Fibroblast of upper back skin (primary cell): ENCODE measurements at places on chromosomes 2 and 18.
A peak's percentile ranks its signal among the peaks of the same experiment; 100 is the strongest.

DNA sequence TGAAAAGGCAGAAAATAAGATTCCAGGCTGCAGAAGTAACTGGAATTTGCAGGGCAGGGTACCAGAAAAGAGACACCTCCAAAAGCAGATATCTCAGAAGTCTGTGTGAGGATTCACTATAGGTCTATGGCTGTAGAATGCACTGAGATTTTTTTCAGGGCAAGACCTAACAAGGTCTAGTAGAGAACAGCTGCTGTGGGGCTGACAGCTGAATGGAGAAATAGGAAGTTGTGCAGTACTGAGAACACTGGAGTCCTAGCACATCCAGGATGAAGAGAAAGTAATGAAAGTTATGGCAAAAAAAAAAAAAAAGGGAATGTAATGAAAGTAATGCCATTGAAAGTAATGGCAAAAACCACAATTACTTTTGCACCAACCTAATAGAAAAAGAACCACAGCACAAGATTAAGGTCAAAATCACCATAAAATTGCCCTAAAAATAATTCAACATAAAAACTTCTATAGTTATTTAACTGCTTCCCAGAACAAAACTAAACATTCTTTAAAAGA is 57.3 kb downstream of the CPO start:
- DNase-seq, result no peak

DNA sequence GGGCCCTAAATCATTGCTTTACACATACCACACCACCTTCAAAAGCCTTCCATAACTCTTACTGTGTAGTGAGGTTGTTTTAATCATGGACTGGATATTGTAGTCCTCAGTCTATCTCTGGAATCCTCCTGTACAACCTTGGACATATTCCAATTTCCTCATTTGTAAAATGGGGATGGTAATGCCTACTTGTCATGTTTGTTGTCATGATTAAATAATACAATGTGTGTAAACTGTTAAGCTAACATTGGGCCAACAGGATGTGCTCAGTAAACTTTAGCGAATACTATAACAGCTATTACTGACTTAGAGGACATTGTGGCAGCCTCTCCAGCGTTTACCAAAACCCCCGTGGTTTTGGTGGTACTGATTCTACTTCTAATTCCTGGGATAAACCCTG is 74.7 kb upstream of the PTPRM start:
- no peak for DNase-seq

- no peak for DNase-seq
These were observed 38.0 kb downstream of the PTRHD1 start for GRCh38 chr2:24754985-24755705.

DNA sequence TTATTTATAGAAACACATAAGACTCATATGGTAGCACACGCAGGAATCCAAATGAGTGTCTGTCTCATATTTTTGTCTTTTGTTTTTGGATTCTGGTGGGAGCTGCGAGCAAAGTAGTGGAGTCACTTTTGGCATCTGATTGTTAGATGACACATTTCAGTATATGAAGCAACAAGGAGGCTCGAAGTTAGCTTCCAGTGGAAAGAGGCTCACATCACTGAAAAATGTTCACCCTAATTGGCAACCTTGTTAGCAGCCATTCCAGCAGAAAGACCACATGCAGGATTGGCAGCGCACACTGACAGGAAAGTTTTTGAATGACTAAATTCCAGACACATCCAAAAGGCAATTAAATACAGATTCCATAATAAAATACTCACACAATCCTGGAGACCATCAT is 87.4 kb downstream of the MYT1L start:
- DNase-seq, result no peak

DNA sequence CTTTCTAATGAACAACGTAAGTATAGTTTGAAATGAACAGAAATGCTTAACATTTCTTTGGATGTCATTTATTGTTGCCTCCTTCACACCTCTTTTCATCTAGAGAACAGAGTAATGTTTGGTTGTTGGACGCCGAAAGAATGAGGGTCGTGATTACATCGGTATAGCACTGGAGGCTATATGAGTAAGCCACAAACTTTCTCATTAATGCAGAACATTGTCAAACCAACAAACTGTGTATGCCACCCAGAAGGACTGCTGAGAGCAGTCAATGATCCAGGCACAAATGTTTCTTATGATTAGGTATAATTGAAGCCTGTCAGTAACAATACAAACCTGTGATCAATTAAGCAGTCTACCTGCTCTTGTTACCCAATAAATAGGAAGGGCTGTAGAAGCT is 1494.7 kb upstream of the NXPH2 start:
- DNase-seq, result peak; percentile 0

DNA sequence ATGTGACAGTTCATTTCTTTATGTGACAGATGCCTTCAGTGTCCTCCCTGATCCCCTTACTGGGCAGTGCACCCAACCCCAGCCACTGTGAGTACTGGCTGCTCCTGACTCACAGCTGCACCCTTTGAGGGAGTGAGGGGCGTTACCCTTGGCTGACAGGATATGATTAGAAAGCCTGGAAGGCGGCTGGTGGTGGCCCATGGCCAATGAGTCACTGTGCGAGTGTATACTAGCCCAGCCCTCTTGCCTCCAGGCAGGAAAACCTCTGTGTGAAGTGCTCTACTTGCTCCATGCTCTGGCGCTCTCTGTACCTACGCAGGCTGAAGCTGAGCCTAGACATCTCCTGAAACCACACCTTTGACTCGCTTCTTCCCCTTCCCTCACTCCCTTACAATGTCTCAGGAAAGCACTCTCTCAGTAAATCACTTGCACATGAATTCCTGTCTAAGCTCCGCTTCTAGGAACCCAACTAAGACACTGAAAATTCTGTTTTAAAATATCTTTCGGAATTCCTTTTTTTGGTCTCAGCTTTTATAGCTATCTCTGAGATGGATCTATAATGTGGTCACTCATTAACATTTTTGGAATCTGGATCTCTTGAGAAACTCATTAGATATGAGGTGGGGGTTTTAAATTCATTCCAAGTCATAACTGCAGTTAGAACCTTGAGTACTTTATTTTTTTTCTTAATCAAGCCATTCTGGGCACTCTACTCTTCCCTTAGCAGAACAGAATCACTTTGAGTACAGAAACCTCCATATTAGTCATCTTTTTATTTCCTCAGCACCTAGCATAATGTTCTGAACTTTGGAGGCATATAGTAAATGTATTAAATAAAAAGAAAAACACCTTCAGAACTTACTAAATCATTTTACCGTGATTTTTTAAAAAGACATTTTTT is 25.3 kb upstream of the STAM2 start:
- DNase-seq, result peak; percentile 97

DNA sequence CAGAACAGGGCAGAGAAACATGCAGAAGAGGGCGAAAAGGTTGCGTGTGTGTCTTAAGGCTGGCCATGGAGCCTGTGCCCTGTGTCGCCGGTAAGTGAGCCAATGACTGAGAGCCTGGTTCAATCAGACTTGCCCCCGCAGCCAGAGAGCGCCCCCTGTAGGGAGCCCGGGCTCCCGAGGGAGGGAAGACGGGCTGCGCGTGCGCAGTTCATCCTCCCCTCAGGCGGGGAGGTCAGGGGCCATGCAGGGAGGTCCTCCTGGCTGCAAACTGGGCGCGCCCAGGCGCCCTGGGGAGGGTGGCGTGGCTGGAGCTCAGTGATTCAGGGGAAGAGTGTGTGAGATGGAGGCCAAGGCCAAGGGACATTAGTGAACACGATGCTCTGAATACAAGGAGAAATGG is 276.6 kb downstream of the PHLPP1 start:
- no peak for DNase-seq

DNA sequence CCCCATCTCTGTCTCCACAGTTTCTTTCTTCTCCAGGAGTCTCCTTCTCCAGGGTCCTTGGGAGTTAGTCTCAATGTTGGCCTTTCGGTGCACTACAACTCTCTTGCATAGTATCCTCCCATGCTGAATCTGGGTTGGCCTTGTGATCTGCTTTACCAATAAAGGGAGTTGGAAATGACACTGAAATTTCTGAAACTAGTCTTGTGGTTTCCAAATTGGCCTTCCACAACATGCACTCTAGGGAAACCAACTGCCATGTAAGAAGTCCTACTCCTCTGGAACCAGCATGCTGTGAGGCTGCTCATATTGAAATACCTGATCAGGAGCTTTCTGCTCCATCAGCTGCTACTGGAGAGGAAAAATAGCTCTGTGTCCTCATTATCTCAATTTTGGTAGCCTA is 9.9 kb upstream of the ABHD3 start:
- no peak for DNase-seq

GRCh38 chr2:3210257-3210656 is 167.4 kb downstream of the EIPR1 start:
- no peak for DNase-seq

DNA sequence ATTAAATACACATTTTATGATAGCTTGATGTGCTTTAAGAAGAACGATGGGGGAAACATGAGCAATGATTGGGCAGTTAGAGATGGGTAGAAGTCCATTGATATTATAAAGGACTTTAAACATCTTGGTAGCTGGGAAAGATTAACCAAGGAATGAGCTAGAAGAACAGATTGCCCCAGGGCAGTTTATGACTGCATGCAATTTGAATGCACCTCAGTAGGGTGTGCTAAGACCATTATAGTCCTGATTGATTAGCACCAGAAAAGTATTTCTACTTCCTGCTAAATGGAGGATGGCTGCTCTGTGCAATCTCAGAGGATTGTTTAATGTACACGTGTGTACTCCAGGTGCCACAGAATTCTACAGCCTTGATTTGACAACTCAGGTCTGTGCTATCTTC is 641.9 kb downstream of the CNTNAP5 start:
- no peak for DNase-seq

DNA sequence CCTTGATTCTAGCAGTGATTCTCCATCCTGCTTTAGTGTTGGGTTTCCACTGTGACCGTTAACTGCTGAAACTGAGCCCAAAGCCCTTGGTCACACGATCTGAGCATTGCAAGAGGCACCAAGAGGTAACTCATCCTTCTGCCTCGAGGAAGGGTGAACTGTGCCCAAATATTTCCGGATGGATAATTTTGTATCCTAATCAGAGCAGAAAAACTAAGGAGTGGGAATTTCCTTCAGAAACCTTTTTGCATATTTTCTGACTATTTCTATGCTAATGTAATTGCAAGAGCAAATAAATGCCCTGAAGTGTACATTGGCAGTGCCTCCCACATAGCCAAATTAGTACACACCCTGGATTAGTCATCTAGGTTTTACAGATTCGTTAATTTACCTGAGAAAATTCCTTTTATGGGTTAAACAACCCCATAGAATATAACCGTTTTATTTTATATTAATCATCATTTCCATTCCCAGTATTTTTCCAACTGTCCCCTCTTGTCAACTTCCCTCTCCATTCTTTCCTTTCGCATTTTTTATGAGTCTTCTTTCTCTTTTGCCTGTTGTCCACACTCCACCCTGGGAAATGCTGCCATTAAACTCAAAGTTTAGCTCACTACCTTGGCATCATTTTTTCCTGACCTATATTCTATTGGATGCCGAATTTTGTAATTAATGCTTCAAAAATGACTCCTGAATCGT is 31.7 kb upstream of the COBLL1 start:
- DNase-seq, result no peak

DNA sequence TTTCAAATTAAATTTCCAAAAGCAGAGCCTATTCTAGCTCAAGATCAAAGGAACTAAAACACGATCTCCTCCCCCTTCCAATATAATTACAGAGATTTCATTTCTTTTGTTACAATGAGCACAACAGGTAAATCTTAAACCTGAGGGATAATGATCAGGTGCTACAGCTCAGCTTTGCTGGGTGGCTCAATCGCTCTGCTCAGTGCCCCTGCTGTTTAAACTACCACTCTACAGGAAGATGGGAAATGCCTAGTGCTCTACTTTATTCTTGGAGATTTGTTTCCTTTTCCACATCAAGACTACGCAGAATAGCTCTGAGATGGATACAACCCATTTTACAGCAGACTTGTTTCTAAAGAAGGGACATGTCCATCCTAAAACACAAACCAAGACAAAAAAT is 162.3 kb downstream of the TCF4 start:
- no peak for DNase-seq

DNA sequence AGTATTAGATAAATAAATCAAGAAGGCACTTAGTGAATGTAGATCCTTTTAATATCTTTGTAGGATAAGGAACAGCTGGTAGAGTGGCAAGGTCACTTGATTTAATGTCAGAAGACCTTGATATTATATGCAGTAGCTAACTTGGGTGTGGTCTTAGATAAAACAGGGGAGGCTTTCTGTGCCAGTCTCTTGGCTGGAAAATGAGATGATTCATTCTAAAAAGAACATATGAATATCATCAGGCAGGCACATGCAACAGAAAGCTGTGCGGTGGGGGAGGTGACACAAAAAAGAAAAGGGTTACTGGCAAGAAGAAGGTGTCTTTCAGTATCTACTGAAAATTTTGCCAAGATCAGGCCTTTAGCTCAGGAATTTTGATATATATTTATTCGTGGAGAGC is 931.7 kb upstream of the CELF4 start:
- no peak for DNase-seq

- peak; percentile 96 for DNase-seq
These were observed 70.5 kb upstream of the ZNF516 start for GRCh38 chr18:76565238-76566173.

- DNase-seq, result no peak
These were observed 209.2 kb upstream of the ZSWIM2 start for GRCh38 chr2:187058198-187058597.

DNA sequence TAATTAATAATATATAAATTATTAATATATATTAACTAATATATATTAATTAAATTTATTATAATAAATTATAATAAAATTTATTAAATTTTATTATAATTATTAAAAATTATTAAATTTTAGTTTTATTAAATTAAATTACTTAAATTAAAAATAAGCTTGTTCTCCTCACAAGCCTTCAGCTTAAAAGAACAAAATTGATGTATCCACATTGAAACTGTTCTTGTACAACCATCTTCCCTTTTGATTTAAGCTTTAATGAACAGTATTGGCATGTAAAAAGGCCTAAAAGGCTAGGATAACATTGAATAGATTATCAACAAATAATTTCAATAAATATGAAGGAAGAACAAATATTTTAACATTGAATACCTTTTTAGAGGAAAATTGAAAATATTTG is 62.4 kb upstream of the XIRP2 start:
- no peak for DNase-seq

DNA sequence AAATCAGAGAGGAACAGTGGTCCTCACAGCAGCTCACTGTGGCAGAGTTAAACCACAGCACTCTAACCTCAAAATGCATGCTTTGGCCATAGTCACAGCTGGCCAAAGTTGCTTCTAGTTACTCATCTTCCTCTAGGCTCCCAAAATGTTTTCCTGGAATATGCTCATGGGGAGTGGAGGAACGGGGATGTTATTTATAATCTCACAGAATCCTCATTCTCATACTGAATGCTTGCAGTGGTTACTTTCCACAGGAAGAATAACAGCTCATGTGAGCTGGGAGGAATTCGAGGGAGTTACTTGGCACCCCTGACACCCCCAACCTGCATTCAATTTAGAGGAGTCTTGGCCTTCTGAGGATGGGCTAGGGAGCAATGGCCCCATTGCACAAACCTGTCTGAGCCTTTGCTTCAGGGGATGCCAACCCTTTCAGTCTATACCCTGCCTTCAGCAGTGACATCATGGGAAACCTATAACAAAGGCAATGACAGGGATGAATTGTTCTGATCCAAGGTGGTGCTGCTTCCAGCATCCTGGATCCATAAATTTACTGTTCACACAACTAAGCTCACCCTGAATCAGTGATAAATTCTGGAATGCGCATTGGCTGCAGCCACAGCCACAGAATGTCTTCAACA is 22.4 kb upstream of the CCBE1 start:
- DNase-seq, result peak; percentile 96

- DNase-seq, result no peak
These were observed 46.4 kb upstream of the STK39 start for GRCh38 chr2:168293766-168294165.
